ENCODE measurements at places on chromosomes 7 and 10. TPM values are rescaled to one million over a fixed set of nuclear protein-coding genes. Genes with fewer than 3 reads are reported as not detected.

- H3K27me3 ChIP-seq, result peaks cover 2% of the 10 kb centered on the region
- peaks cover 16% of the 10 kb centered on the region for H3K4me1 ChIP-seq
- DNase-seq, result no peak
- no peak overlapping the region for H3K27ac ChIP-seq
These were observed 3.9 kb downstream of the PIK3AP1 start for GRCh38 chr10:96716390-96716789.

DNA sequence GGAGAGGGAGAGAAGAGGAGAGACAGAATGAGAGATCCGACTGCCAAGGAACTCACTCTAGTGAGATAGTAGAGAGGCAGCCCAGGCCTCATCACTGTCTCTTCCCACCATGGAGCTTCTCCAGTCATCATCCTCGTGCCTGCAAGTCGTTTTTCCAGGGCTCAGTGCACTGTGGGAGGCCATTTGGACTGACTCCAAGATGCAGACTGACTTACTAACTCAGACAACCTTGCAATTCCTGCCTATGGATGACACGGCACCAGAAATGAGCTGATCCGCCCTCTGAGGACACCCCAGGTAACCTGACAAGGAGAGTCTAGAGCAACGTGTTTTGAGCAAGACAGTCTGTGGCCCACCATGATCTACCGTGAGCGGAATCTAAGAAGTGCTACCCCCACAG lies 154.9 kb downstream of the GLI3 start:
- no peak overlapping the region for H3K4me3 ChIP-seq
- H3K4me1 ChIP-seq, result no peaks in the 10 kb centered on the region
- no peak for DNase-seq

GRCh38 chr7:137771273-137771672 lies 75.5 kb downstream of the DGKI start:
- H3K4me3 ChIP-seq, result no peak overlapping the region
- H3K4me1 ChIP-seq, result peaks cover 2% of the 10 kb centered on the region
- no peak for DNase-seq
- H3K27me3 ChIP-seq, result no peaks in the 10 kb centered on the region
- H3K36me3 ChIP-seq, result no peaks in the 10 kb centered on the region

GRCh38 chr10:101769541-101770180 lies 6.3 kb downstream of the FGF8 start:
- no peak overlapping the region for H3K27ac ChIP-seq
- H3K4me1 ChIP-seq, result peaks cover 5% of the 10 kb centered on the region
- DNase-seq, result no peak
- H3K27me3 ChIP-seq, result peaks cover 47% of the 10 kb centered on the region
- H3K4me3 ChIP-seq, result no peak overlapping the region

GRCh38 chr10:44280226-44281014 lies 104.5 kb downstream of the CXCL12 start:
- peaks cover 5% of the 10 kb centered on the region for H3K27me3 ChIP-seq
- no peak for DNase-seq
- H3K36me3 ChIP-seq, result no peaks in the 10 kb centered on the region

DNA sequence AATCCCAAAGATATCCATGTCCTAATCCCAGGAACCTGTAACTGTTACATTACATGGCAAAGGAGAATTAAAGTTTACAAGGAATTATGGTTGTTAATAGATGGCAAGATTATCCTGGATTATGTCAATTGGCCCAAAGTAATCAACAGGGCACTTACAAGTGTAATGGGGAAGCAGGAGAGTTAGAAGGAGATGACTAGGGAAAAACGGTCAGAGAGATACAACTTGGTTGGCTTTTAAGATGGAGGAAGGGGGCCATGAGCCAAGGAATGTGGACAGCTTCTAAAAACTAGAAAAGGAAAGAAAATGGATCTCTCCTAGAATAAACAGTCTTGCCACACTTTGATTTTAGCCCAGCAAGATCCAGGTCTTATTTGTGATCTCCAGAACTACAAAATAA lies 3.3 kb downstream of the JMJD1C start:
- no peaks in the 10 kb centered on the region for H3K27me3 ChIP-seq
- peaks cover 18% of the 10 kb centered on the region for H3K4me1 ChIP-seq
- DNase-seq, result no peak

GRCh38 chr10:79082035-79082373 lies 13.2 kb downstream of the ZMIZ1 start:
- H3K27ac ChIP-seq, result no peak overlapping the region
- DNase-seq, result no peak
- no peak overlapping the region for H3K4me3 ChIP-seq

- no peaks in the 10 kb centered on the region for H3K36me3 ChIP-seq
- no peak overlapping the region for H3K4me3 ChIP-seq
- H3K4me1 ChIP-seq, result no peaks in the 10 kb centered on the region
- DNase-seq, result no peak
These were observed 112.6 kb upstream of the TBX20 start for GRCh38 chr7:35366167-35367155.

- no peaks in the 10 kb centered on the region for H3K27me3 ChIP-seq
- peaks cover 10% of the 10 kb centered on the region for H3K4me1 ChIP-seq
- H3K36me3 ChIP-seq, result peaks cover 82% of the 10 kb centered on the region
- no peak overlapping the region for H3K4me3 ChIP-seq
- DNase-seq, result no peak
These were observed 139.8 kb upstream of the AOAH start for GRCh38 chr7:36863901-36864701.

DNA sequence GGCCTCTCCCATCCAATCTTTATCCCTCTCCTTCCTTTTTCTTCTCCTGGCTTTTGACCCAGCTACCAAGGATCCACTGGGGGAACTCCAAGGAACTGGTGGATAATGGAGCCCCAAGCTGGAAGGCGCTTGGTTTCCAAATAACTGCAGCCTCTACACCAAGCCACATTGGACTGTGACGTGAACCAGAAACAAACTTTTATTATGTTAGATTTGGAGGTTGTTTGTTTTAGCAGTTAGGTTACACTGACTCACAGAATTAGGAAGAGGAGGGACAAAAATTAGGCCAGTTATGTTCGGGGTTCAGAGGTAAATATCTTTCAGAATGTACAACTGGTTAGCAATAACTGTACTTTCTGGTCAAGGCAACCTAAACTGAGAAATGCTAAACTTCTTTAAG lies 21.3 kb upstream of the ANK3 start:
- no peak overlapping the region for H3K27ac ChIP-seq
- H3K4me1 ChIP-seq, result peaks cover 12% of the 10 kb centered on the region
- no peaks in the 10 kb centered on the region for H3K27me3 ChIP-seq
- H3K36me3 ChIP-seq, result peaks cover 10% of the 10 kb centered on the region
- H3K4me3 ChIP-seq, result no peak overlapping the region

- H3K4me1 ChIP-seq, result peaks cover 42% of the 10 kb centered on the region
- no peaks in the 10 kb centered on the region for H3K27me3 ChIP-seq
- peaks cover under 1% of the 10 kb centered on the region for H3K36me3 ChIP-seq
- H3K4me3 ChIP-seq, result no peak overlapping the region
- no peak for DNase-seq
- H3K27ac ChIP-seq, result no peak overlapping the region
These were observed 69.1 kb upstream of the MXI1 start for GRCh38 chr10:110138197-110138812.

DNA sequence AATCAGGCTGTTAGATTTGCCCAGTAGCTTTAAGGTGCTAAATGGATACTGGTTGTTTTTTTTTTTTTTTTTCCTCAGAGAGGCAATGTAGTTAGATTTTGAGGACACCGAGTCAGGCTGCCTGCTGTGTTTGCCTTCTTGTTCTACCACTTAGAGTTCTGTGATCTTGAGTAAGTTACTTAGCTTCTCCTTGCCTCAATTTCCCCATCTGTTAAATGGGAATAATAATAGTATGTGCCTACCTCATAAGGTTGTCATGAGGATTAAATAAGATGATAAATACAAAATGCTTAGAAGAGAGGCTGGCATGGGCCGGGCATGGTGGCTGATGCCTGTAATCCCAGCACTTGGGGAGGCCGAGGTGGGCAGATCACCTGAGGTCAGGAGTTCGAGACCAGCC lies 14.6 kb downstream of the MORN4 start:
- H3K27ac ChIP-seq, result no peak overlapping the region
- DNase-seq, result no peak
- H3K36me3 ChIP-seq, result no peaks in the 10 kb centered on the region
- no peak overlapping the region for H3K4me3 ChIP-seq

- peaks cover 39% of the 10 kb centered on the region for H3K36me3 ChIP-seq
- no peak for DNase-seq
- H3K27ac ChIP-seq, result no peak overlapping the region
- no peak overlapping the region for H3K4me3 ChIP-seq
- H3K4me1 ChIP-seq, result peaks cover 64% of the 10 kb centered on the region
- no peaks in the 10 kb centered on the region for H3K27me3 ChIP-seq
These were observed 10.6 kb upstream of the SUN1 start for GRCh38 chr7:821688-822087.

GRCh38 chr10:15035385-15036301 lies 8.1 kb upstream of the OLAH start:
- H3K27ac ChIP-seq, result no peak overlapping the region
- no peaks in the 10 kb centered on the region for H3K4me1 ChIP-seq
- no peaks in the 10 kb centered on the region for H3K36me3 ChIP-seq

DNA sequence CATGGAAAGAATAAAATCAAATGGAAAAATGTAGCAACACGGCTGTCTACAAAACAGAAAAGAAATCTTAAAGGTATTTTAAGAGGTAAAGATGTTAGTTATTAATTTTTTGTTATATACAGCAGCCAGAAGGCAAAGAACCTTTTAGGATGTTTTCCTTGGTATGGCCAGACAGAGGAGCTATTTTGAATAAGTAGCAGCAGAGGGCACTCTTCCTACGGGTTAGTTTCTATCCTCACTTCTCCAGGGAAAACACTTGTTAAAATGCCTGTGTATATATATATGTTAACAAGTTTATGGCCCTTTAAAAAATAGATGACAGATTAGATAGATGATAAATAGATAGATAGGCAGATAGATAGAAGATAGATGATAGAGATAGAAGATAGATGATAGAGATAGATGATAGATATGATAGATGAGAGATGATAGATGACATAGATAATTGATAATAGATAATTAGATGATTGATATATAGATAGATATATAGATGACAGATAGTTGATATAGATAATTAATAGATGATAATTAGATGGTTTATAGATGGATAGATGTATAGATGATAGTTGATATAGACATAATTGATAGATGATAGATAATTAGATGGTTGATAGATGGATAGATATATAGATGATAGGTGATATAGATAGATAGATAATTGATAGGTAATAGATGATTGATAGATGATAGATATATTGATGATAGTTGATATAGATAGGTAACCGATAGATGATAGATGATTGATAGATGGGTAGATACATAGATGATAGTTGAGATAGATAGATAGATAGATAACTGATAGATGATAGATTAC lies 57.8 kb upstream of the WIPF3 start:
- H3K4me1 ChIP-seq, result no peaks in the 10 kb centered on the region
- DNase-seq, result no peak
- no peak overlapping the region for H3K4me3 ChIP-seq
- no peak overlapping the region for H3K27ac ChIP-seq

Gene RBM20
- 0.40 TPM for total RNA-seq

Gene ASAH2B
- total RNA-seq, result 5.9 TPM

Gene HOXA4
- 0.25 TPM for total RNA-seq

Gene ERCC6
- 15.8 TPM for total RNA-seq

Gene OR6B1
- total RNA-seq, result not detected

Data from activated CD4-positive, alpha-beta T cell treated with anti-CD3 and anti-CD28 coated beads for 36 hours (primary cell).